ENCODE measurements at places on chromosomes 16 and 17.

GRCh38 chr17:73157521-73157890 is 7.3 kb upstream of the SSTR2 start:
- DNase-seq = no peak

GRCh38 chr16:57503366-57503765 is 17.1 kb upstream of the DOK4 start:
- no peak for DNase-seq

- DNase-seq = no peak
Observed at GRCh38 chr16:19728636-19728965, 10.5 kb downstream of the IQCK start.

DNA sequence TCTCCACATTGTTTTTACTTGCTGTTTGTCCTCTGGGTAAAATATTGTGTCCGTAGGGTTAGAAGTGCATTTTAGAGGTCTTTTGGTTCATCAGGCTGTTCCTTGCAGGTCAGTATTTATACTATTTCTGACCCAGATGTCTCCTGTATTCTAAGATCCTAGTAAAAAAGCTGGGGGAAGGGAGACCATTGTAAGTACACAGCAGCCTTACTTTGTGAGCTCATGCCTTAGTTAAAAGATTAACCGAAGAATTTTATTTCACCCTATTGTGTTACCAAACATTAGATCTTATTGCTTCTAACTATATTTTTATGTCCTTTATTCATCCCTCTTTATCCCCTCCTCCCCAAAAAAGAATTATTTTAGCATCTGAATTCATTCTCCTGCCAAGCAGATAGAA is 444.1 kb upstream of the RBFOX1 start:
- DNase-seq = no peak

DNA sequence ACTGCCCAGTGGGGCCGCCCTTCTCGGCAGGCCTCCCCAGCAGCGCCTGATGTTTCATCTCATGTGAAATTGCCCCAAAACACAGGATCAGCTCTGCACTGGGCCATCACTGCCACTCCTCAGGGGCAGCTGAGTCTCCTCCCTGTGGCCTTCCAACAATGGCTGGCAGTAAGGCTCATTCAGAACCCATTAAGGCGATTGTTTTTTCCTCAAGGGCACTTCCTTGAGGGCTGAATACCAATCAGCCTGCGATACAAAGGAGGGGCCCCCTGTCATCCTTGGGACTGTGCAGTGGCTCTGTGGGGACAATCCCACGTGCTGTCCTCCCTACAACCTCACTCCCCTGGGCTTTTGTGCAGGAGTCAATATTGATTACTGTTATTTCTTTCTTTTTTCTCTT is 47.5 kb downstream of the XYLT1 start:
- DNase-seq = no peak

DNA sequence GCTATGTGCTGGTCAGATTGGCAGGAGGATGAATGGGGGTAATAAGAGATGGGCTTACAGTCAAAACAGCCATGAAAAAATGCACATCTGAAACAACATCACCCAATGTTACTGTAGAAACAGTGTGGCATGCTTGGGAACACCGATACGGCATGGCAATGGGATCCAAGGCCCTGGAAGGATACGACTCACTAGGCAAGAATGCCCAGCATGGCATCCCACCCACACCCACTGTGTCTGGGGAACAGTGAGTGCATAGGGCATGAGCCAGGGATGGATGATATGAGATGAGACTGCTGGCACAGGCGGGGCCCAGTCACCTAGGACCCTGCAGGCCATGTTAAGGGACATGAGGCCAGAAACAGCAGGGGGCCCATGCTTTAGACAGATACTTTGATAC is 11.5 kb downstream of the TRIM25 start:
- peak; percentile 87 for DNase-seq

- no peak for DNase-seq
Observed at GRCh38 chr17:6108382-6108781, 38.2 kb downstream of the WSCD1 start.

DNA sequence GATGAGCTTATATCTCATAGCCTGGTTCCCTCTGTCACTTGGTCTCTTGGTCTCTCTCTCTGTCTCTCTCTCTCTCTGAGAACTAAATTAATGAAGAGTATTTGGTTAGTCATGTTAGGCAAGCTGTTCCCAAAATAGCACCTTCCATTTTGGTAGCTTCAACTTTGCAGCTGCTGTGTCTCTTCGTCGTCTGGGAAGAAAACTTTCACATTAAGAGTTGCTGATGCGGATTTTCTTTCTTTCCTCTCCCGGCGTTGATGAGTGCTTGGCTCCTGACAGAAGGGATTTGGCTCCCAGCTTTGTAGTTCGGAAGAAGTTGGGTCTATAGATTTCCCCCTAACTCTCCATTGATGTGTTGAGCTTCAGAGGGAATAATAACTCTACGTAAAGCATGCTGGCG is at the start of gene RBFOX1:
Gene RBFOX1, plus strand, starts transcription at position 235 of the 400 bp plus-strand sequence.
- no peak for DNase-seq

- no peak for DNase-seq
Observed at GRCh38 chr17:42493319-42493718, 34.6 kb downstream of the ATP6V0A1 start.

DNA sequence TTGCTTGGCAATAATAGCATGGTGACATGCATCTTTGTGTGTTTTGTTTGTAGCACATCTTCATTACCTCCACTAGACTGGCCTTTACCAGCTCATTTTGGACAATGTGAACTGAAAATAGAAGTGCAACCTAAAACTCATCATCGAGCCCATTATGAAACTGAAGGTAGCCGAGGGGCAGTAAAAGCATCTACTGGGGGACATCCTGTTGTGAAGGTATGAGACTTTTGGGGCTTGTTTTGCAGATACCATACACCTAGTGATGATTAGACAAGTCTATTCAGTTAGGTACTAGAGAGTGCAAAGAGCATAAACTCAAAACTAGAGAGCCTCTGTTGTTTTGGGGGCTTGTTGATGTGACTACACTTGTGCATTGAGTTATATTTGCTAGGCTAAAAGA is 41.2 kb downstream of the NFATC3 start:
- no peak for DNase-seq

GRCh38 chr16:89099905-89100304 is 6.3 kb downstream of the ACSF3 start:
- DNase-seq = peak; percentile 13

- DNase-seq = no peak
Observed at GRCh38 chr17:67412032-67412431, 35.0 kb downstream of the PITPNC1 start.

- DNase-seq = no peak
Observed at GRCh38 chr16:75226550-75227360, 8.0 kb downstream of the CTRB1 start.

- no peak for DNase-seq
Observed at GRCh38 chr17:37720989-37721388, 23.9 kb downstream of the HNF1B start.

DNA sequence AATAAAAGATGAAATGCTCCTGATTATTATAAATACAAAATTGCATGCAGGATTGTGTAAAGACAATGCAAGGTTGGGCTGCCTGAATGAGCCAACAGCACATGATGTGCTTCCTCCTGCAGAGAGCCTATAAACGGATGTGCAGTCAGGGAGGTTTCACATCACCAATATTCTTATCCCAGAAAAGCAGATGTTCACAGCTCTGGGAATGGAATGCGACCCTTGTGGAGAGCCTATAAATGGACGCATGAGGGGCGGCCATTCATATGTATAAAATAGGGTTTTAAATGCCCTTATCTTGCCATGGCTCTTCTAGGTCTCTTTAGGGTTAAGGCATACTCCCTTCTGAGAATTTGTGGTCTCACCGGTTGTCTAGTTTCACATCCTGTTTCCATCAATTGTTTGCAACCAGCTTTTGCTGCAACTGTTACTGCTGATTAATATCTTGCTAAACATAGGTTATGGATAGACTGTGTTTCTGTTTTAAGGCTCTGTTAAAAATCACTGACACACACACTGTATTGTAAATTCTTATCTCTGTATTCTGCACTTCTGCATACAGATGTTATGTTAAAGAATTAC is 31.9 kb downstream of the SLFN11 start:
- no peak for DNase-seq

GRCh38 chr17:77304051-77304745 is 163.4 kb downstream of the SEC14L1 start:
- DNase-seq = peak; percentile 82

GRCh38 chr16:27394516-27394915 is 7.5 kb upstream of the IL21R start:
- no peak for DNase-seq

- DNase-seq = peak; percentile 53
Observed at GRCh38 chr17:78717431-78717980, 64.6 kb downstream of the CYTH1 start.

GRCh38 chr17:31494259-31495021 is 103.0 kb downstream of the RAB11FIP4 start:
- DNase-seq = no peak

- no peak for DNase-seq
Observed at GRCh38 chr16:74761665-74762064, 13.0 kb downstream of the FA2H start.

- DNase-seq = peak; percentile 11
Observed at GRCh38 chr16:80459331-80459777, 81.4 kb upstream of the DYNLRB2 start.

GRCh38 chr16:55576384-55576783 is 9.9 kb downstream of the CAPNS2 start:
- DNase-seq = no peak

DNA sequence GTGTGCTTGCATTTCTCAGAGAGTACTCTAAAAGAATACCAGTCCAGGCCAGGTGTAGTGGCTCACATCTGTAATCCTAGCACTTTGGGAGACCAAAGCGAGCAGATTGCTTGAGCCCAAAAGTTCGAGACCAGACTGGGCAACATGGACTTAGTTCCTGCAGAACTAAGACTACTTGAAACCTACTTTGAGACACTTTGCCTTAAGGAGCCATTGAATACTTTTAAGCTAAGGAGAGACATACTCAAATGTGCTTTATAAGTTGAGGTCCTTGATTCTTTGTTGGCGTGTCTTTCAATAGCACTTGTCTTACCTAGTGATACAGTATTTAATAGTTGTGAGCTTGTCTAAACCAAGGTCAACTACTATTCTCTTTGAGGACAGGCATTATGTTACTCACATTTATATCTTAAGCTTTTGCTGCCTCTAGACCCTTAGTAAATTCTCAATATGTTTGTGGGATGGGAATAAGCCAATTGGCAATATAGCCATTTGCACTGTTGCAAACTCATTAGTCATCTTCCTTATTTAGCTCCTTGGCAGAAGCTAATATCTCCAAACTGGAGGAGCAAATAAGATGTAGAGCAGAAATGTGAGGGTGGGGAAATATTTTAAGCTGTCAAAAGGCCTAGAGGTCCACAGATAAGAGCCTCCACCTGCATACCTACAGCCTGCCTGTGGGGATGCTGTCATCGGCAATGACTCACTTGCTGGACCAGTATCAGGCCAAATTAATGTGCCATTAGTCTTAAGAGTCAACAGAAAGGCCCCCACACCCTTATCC is 16.3 kb downstream of the SCPEP1 start:
- peak; percentile 23 for DNase-seq

DNA sequence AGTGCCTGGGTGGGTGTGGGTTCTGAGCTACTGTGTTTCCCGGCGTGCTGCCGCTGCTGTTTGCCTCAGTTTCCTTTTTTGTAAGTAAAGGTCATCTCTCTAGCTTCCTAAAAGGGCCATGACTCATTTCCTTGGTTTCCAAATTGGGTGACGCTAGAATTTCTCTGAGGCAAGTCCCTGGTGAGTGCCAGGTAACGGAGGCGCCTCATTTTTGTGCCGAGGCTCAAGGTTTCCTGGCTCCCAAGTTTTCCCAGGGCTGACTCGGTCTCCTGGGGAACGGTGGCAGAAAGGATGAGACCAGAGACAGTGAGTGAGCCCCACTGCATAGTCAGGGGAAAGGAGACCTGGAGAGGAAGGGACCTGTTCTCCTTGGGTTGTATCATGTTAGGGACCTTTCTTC is 20.3 kb downstream of the MSI2 start:
- no peak for DNase-seq

DNA sequence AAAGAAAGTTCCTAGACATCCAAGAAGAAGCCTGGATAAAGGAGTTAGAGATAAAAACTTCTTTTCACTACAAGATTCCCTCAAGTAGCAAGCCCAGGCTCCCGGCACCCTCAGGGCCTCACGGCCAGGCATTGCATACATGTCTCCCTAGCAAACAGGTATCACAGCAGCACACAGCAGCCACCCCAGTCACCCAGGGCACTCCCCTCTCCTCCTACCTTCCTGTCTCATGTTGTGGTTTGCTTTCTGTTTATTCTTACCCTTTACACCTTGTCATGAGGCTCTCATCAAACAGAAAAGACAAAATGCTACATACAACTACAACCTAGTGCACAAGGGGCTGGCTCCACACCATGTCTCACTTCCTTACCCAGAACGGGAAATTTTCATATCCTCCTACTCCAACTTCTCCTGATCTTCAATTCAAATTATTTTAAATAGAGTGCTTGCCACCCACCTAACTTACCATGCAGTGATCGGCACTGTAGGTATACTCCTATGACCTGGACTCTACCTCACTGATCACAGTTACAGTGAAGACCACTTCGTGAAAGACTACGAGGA is 42.7 kb downstream of the XPO6 start:
- DNase-seq = no peak

- no peak for DNase-seq
Observed at GRCh38 chr17:43598357-43599045, 52.4 kb upstream of the ETV4 start.

- no peak for DNase-seq
Observed at GRCh38 chr17:70290770-70291169, 121.4 kb downstream of the KCNJ2 start.

DNA sequence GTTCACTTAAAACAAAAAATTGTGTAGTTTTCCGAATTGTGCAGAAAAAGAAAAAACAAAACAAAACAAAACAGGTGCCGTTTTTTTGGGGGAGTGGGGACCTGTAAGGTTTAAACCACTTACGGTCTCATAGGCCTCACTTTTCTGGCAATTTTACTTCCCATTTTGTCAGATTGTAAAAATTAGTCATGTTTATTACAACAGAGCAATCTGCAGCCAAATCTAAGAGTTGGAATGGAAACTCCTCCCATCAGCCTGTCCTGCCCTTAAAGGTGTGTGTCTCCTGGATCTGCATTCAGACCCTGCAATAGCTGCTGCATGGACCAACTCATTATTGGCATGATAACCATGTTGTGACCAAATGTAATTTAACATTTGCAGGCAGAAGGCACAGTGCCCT is 8.2 kb upstream of the SALL1 start:
- peak; percentile 21 for DNase-seq

DNA sequence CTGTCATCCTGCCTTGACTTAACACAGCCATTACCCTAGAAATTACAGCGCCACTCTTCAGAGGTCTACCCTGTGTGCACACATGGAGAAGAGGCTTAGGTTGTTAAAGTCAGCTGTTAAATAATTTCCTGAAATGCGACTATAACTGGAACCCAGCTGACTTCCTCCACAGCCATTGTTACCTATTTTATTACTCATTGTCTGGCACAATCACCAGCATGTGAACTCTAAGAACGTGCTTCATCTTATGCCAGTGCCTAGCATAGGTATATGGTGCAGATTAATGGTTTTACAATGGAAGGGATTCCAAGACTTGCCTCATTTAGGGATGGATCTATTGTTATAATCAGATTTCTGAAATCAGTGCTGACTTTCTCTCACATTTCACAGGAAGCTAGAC is 11.9 kb downstream of the RDM1 start:
- DNase-seq = no peak

- no peak for DNase-seq
Observed at GRCh38 chr16:51041546-51041945, 109.5 kb downstream of the SALL1 start.

GRCh38 chr17:79057737-79058385 is 16.8 kb upstream of the ENGASE start:
- DNase-seq = no peak

- DNase-seq = peak; percentile 42
Observed at GRCh38 chr17:75970011-75970523, 8.9 kb downstream of the ACOX1 start.
